Bronchial epithelial cell (primary cell): ENCODE measurements at places on chromosomes 7 and 10.
A peak's percentile ranks its signal among the peaks of the same experiment; 100 is the strongest.

DNA sequence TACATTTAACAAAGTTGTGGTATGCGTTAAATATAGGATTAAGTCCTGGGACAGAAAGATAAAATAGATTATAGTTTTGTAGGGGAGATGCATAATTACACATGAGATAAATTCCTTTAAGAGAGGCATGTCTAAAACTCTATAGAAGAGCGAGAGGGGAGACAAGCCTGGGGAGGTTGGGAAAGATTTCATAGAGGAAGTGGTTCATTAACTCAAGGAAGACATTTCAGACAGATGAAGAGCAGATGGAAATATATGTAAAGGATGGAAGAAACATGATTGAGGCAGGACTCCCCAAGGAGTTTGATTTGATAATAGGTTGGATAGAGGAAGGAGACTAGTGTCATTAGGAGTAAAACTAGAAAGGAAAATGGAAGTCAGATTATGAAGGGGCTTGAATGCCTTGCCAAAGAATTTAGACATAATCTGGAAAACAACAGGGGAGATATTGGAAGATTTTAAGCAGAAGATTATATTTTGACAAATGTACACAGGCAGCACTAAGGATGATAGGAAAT lies 96.1 kb downstream of the PHTF2 start:
- no peak for DNase-seq

GRCh38 chr7:130386876-130387275 lies 6.6 kb downstream of the CPA1 start:
- DNase-seq, result no peak

- DNase-seq, result no peak
Observed at GRCh38 chr7:39678930-39679709, 55.7 kb downstream of the RALA start.

GRCh38 chr7:150964593-150965111 lies 13.5 kb downstream of the KCNH2 start:
- no peak for DNase-seq

DNA sequence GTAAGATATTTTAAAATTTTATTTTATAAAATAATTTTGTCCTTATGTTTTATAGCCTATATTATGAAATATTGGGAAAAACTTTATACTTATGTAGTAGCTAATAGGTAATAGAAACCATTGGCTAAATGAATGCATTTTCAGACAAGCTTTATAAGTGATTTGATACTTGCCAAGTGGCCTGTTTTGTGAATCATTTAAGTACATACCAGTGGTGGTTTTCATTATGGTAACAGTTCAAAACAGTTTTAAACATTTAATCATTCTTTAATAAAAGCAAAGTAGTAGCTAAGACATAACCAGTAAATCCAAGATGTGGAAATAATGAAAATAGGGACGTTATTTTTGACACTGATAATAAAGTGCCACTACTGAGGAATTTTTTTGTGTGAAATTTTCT lies 182.2 kb downstream of the PHF14 start:
- DNase-seq, result no peak

- DNase-seq, result peak; percentile 81
Observed at GRCh38 chr7:39644170-39644569, 20.8 kb downstream of the RALA start.

- no peak for DNase-seq
Observed at GRCh38 chr7:129351320-129351719, 82.9 kb upstream of the STRIP2 start.

GRCh38 chr7:133859871-133860450 lies 267.2 kb upstream of the LRGUK start:
- DNase-seq, result no peak

- no peak for DNase-seq
Observed at GRCh38 chr7:74443543-74444247, 10.0 kb upstream of the GTF2IRD1 start.

GRCh38 chr7:22712999-22713398 lies 14.0 kb upstream of the IL6 start:
- DNase-seq, result no peak

GRCh38 chr7:23593706-23594105 lies 3.5 kb upstream of the CCDC126 start:
- DNase-seq, result no peak

GRCh38 chr10:123357421-123357930 lies 203.3 kb downstream of the BUB3 start:
- no peak for DNase-seq

DNA sequence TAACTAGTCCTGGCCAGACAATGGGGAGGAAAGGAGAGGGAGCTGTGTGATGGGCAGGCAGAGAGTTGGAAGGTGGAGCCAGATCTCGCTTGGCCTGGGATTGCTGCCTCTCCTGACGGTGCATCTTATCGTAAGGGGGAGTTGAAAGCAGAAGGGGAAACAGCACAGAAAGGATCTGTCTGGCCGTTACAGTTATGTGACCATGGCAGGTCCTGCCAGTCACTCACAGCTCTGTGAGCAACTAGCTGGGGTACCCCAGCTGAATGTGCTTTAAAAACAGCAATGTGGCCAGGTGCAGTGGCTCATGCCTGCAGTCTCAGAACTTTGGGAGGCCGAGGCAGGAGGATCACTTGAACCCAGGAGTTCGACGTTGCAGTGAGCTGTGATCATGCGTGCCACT lies 8.1 kb downstream of the BLVRA start:
- no peak for DNase-seq

DNA sequence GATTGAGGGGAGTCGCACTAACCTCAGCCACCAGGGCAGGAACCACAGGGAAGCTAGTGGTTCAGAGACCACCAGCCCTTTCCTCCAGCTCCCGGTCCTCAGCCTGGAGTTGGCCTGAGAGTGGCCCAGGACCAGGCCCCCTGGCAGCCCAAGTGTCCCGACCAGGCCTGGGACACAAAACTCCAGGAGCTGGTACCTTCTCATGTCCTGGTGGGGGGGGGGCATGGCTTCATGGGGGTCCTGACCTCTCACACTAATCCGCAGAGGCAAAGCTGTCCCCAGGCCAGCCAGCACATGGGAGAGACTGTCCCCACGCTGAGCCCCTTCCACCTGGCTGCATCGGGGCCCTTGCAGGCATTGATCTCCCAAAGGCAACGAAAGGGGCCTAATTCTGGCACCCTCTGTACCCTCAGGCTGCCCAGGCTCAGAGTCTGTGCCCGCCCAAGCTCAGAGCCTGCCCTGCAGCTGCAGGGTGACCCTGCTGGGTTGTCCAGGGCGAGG lies 28.2 kb downstream of the GPRIN2 start:
- DNase-seq, result no peak

GRCh38 chr7:102129636-102130370 lies 156.9 kb upstream of the SH2B2 start:
- no peak for DNase-seq

DNA sequence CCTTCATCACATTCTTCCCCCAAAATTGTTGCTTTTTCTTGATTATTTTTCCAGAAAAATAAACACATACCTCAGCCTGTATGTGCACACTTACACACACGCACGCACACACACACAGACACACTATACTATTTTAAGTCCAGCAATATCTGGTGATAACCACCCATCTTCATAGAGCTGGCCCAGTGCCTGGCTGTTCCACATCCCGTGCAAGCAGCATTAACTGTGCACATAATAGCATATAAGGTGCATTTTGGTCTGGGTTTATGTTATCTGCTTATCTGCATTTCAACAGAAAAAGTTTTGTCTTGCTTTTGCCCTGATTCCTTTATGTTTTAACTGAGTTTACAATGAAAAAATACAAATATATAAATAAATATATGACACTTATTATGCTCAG lies 143.1 kb upstream of the KLF6 start:
- no peak for DNase-seq

DNA sequence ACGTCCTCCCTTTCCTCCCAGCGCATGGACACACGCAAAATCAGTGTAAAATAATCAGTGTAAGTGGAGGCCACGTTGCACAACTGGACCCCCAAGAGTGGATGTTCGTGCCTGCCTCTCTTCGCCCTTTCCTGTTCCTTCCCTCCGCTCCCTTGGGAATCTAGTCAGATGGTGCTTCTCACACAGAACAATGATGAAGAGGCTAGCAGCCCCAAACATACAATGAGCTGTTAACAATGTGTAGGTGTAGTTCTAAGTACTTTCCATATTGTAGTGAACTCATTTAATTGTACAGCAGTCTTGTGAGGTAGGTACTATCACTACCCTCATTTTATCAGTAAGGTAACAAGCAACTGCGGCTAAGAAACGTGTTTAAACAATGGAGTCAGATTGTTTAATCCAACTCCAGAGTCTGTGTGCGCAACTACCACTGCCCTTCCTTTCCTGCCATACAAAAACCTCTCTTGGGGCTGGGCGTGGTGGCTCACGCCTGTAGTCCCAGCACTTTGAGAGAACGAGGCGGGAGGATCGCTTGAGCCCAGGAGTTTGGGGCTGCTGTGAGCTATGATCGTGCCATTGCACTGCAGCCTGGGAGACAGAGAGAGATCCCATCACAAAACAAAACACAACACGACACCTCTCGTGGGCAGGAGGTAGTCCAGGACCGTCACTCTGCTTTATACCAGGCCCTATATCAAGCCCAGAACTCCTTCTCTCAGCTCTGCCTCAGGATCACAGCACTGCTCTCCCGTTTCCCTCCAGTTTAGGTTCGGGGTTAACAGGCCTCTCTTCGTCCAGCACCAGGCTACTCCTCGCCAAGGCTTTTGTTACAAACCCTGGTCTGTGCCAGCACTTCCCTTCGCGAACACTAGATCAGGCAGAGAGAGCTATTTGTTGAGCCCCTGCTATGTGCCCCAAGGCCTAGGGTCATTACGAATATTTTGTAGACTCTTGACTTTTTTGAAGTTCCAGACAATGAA lies 1.1 kb downstream of the FKBP9 start:
- peak; percentile 68 for DNase-seq

- no peak for DNase-seq
Observed at GRCh38 chr7:139562491-139562890, 39.0 kb downstream of the CLEC2L start.

- no peak for DNase-seq
Observed at GRCh38 chr7:29812185-29812876, 6.0 kb downstream of the WIPF3 start.

DNA sequence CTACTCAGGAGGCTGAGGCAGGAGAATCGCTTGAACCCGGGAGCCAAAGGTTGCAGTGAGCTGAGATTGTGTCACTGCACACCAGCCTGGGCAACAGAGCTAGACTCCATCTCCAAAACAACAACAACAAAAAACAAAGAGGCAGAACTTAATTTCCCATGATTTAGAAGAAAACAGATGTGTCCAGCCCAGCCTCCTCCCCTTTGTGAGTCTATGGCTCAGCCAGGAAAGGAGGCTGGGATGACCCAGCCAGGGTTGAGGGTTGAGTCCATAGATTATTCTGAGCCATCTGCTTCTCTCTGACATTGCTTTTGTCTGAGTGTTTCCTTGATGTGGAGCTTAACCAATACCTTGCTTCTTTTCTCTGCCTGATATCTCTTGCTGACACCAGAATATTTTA lies 994.1 kb downstream of the TYW1 start:
- DNase-seq, result no peak
